Left lobe of liver (tissue), 2 donors: ENCODE measurements at places on chromosomes 2 and 18. TPM values are rescaled to one million over a fixed set of nuclear protein-coding genes. Genes with fewer than 3 reads are reported as not detected.
A peak's percentile ranks its signal among the peaks of the same experiment; 100 is the strongest.

GRCh38 chr2:96838345-96839292 is 5.2 kb downstream of the ANKRD23 start:
- DNase-seq, result no peak

- no peak for DNase-seq
Observed at GRCh38 chr2:67240507-67240906, 156.6 kb upstream of the ETAA1 start.

DNA sequence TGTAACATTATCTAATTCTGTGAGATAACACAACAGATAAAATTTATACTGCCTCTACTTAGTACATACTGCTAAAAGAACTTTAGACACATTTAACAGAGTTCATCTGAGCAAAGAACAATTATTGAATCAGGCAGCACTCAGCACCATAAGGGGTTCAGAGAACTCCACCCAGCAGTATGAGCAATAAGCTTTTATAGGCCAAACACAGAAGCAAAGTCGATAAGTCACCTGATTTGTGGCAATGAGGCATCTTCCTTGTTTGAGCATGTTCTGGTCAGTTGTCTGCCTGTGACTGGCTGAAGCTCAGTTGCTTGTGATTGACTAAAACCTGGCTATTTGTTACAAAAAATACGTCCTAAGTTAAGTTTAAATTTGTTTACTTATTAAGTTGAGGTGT is 746.1 kb upstream of the DDX18 start:
- DNase-seq, result no peak

- DNase-seq, result peak; percentile 68
Observed at GRCh38 chr2:28558918-28559317, 63.1 kb downstream of the PLB1 start.

- DNase-seq, result no peak
Observed at GRCh38 chr2:46134531-46135227, 162.5 kb upstream of the EPAS1 start.

DNA sequence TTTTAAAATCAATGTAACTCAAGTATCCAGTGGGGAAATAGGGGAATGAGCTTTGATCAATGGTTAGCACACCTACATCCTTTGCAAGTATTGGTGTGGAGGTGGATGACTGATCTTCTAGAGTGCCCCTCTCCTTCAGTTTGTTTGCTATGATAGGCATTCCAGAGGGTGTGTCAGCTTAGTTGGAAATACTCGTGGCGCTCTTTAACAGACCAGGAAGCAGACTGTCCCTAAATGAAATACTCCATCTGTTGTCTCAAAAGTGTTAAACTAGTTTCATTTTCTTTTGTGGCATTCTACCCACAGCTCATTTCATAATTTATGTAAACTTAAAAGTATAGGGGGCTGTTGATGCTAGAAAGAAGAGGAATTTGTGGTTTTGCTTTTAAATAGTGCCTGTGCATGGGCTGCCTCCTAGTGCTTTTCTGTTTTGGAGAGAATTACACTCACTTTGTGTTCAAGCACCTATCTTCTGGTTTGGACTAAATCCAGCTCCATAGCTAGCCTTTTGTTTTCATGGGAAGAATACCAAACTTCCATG is 66.2 kb downstream of the STAT1 start:
- no peak for DNase-seq

DNA sequence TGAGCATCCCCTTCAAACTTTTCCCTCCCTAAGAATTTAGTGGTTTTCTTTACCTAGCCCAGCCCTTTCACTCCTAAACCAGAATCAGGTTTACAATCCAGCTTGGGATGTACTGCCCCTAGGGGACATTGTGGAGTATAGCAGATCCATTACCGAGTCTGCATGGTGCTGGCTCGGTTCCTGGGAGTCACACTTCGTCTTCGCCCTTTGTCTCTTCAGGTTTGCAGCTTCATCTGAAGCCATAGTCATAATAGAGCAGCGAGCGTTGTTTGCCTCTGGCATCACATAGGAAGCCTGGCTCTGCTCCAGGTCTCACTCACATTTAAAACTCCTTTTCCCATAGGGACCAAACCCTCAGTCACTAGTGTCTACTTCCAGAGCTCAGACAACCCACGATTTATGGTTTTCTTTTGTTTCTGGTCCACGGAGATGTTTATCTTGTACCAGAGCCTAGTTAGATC is 16.8 kb upstream of the LYPD6 start:
- DNase-seq, result no peak

GRCh38 chr2:19812166-19812565 is 89.6 kb downstream of the TTC32 start:
- DNase-seq, result no peak

GRCh38 chr18:67331857-67332256 is 184.7 kb downstream of the DSEL start:
- DNase-seq, result no peak

Gene ALLC
- total RNA-seq, result 0.20 TPM

Gene SCTR
- total RNA-seq, result 0.10 TPM

Gene DRC1
- not detected for total RNA-seq

Gene CRYBA2
- not detected for total RNA-seq

Gene SULT1C4
- 1.7 TPM for total RNA-seq

Gene C2orf74
- total RNA-seq, result 13.5 TPM

Gene KLF11
- total RNA-seq, result 12.2 TPM

Gene PID1
- 83.3 TPM for total RNA-seq
